ENCODE measurements at places on chromosomes 4 and X.
A peak's percentile ranks its signal among the peaks of the same experiment; 100 is the strongest.

- peak; percentile 34 for DNase-seq
These were observed 55.1 kb downstream of the PPP3CA start for GRCh38 chr4:101292214-101292613.

DNA sequence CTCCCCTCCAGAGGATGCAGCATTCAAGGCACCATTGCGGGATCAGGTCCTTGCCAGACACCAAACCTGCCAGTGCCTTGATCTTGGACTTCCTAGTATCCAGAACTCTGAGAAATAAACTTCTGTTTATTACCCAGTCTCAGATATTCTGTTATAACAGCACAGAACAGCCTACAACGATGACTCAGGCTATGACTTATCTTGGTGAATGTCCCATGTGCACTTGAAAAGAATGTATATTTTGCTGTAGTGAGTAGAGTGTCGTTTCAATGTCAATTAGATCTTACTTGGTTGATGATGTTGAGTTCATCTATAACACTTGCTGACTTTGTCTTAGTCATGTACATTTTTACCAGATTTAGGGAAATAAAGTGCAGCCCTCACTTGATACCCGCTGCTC lies 34.5 kb upstream of the PGRMC1 start:
- no peak for DNase-seq

DNA sequence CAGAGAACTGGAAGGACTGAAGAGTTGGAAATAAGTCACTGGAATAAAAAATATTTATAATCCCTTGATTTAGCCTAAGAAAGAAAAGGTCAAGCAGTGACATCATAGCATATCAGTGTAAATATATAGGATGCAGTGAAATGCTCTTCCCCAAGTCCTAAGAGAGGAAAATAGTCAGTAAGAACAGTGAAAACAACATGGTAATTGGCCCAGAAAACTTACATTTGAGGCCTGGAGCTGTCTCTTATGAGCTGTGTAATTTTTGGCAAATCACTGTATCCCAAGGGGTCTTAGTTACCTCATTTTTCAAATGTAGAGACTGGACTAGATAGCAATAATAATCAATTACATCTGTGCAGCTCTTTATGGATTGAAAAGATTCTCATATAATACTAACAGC lies 255.7 kb upstream of the AR start:
- DNase-seq = no peak

DNA sequence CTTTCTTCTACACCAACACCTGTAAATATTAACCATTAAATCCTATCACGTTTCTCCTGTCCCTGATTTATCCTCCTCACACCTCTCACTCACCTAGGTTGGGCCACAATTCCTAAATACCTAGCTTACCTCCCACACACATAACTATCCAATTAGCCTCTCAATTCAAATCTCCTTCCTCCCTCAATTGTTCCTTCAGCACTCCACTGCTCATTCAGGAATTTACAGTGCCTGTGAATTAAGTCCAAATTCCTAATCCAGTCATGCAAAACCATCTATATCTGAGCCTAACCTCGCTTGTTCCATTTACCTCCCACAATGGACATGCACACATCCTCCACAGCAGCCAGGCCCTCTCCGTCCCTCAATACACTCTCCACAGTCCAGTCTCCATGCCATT lies 17.5 kb downstream of the ANXA5 start:
- no peak for DNase-seq

DNA sequence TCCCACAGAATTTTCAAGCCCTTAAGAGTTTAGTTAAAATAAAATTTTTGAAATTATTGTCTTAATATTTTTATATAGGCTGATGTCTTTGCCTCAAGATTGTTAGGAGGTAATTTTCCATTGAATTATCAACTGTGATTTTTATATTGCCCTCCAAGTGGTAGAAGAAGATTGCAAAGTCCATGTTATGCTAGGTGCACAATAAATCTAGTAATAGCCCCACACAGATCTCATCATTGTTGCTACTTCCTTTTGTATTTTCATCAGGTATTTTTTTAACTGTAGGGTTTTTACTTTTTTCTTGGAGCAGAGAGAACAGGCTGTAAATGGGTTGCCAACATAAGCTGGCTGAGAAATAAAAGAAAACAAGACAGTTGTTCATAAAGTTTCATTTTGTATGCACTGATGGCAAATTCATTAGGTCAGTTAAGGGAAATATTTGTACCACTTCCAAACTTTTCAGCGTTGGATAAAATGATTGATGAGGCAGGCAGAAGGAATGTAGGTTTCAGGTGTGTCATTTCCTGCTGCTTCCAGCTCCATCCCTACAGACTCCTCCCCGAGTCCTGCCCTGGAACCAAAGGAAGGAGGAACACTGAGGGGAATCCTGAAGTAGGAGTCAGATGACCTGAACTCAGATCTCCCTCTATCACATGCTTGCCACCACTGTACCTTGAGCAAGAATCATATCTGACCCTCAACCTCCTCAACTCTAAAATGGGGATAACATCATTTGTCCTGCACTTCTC lies 105.5 kb downstream of the PRRG1 start:
- DNase-seq = no peak

- no peak for DNase-seq
These were observed 31.1 kb upstream of the SPANXB1 start for GRCh38 chrX:140971099-140971795.

DNA sequence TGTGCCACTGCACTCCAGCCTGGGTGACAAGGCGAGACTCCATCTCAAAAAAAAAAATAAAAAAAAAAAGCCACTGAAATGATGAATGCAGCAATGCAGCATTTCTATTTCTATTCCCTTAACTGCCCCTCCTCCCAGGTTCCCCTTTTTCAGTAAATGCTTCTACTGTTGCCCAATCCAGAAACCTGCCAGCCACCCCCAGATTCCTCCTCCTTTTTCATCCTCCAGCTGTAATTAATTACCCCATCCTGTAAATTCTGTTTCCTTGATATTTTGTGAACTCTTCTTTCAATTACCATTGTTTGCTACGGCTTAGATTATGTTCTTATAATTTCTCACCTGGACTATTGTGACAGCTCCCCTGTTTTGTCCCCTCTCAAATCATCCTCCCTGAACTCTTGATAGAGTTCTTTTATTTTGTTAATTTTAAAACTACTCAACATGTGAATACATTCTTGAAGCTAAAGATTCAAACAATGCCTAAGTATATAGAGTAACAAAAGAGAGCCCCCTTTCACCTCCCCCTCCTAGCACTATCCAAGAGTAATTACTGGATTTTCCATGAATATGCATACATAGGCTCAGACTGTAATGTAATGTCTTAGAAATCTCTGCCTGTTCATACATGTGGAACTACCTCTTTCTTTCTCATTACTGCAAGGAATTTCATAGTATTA lies 140.6 kb upstream of the GPC4 start:
- DNase-seq = no peak

DNA sequence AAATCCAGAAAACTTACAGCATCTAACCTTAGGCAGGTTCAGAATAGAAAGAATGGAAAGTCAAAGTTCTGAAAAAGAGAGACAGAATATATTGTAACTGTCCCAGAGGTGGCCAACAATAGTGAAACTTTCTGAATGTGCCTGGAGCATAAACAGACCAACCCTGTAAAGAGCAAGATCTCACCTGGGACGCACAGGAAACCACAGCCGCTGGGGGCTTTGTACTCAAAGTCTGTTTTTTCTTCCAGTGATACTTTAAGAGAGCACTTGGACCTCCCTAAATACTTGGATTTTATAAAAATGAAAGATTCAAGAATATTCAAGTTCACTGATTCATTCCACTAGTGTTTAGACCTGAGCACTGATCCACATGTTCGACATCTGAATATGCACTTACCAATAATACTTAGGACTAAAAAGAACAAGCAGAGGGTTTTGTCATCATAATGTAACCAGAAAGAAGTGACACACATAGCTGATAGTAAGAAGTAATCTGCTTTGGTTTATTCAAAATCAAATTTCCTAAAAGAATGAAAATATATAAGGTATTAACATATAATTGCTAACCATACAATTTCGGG lies 35.3 kb downstream of the ARAP2 start:
- DNase-seq = no peak

GRCh38 chr4:88029556-88029955 lies 22.1 kb downstream of the PKD2 start:
- no peak for DNase-seq

- DNase-seq = no peak
These were observed 50.3 kb downstream of the WDFY3 start for GRCh38 chr4:84916227-84916626.

- DNase-seq = no peak
These were observed 226.8 kb upstream of the LNX1 start for GRCh38 chr4:53818104-53818503.

DNA sequence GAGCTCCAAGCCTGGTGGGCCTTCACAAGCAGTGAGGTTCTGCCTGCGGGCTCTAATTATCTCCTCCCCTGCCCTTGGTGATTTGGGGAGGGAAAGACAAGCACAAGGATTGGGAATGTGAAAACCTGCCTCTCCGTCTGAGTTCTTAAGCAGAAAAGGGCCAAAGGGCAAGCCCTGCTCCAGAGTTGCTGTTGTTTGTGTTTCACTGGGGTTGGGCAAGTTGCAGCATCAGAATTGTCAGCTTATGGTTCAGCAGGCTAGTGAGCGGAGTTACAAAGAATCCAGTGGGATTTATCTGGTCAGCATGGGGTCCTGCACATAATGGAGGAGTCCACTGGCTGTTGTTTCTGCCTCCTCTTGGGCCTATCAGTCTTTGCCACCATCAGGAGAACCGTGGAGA lies 60.5 kb downstream of the NHS start:
- no peak for DNase-seq

GRCh38 chrX:65642914-65643491 lies 24.5 kb upstream of the MSN start:
- DNase-seq = peak; percentile 17

DNA sequence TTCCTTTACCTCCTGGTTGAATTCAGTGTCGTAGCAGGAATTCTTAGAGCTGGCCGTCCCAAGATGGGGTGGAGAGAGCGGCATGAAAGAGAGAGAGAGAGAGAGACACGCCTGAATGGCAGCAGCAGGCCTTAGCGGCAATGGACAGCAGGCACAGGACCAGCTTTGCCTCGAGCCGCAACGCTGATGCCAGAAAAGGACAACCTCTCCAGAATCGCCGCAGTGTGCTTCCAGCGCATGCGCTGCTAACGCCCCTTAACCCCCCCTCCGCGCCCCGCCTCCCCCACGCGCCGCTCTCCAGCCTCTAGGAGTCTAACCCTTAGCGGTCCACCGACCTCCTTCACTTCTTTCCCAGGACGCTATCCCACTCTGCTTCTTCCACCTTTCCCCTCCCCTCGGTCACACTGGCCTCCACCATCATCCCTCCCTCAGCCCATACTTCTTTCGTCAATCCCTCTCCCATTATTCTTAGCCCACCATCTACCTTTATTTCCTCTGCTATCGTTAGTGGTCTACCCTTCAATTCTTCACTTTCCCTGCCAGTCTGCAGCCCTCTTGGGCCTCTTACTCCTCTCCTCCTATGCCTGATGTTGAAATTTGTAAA lies 10.5 kb upstream of the ZCCHC13 start:
- DNase-seq = peak; percentile 77

DNA sequence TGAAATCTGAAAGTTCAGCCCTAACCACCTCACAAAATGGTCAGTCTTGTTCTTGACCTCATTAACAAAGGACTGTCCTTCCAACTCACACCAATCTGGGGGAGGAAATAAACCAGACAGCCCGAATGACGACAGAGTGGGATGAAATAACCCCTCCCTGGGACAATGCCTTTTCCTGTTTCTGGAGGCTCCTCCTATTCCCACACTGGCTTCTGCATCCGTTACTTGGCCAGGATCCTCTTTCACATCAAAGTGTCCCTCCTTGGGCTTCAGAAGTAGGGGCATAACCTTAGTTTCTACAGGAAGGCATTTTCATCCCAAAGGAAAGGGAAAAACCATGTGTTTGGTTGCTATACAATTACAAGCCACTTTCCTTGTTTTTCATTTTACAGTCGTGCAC lies 59.8 kb upstream of the RPL34 start:
- DNase-seq = no peak

DNA sequence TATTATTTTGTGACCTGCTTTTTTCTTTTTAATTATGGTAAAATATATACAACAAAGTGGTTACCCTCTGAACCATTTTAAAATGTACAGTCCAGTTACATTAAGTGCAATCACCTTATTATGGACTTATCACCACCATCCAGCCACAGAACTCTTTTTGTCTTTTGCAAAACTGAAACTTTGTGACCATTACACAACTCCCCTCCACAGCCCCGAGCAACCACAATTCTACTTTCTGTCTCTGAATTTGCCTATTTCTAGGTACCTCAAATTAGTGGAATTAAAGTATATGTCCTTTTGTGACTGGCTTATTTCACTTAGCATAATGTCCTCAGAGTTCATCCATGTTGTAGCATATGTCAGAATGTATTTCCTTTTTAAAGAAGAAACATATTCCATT lies 39.3 kb upstream of the WWC2 start:
- DNase-seq = no peak

DNA sequence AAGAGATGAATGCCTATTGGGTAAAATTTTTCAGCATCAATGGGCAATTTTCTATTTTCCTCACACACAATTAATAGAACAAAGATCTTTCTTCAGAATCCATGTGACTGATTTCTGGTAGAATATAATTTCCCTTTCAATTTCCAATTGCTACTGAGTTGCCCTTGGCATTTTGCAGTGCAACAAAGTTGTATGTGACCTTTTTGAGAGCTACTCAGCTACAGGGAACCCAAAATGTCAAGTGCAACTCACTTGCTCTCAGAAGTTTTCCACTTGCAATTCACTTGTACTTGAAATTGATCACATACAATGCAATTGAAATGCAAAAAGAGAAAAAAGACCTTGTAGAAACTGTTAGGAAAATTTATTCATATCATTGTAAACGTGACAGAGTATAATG lies 245.5 kb downstream of the BANK1 start:
- DNase-seq = no peak

DNA sequence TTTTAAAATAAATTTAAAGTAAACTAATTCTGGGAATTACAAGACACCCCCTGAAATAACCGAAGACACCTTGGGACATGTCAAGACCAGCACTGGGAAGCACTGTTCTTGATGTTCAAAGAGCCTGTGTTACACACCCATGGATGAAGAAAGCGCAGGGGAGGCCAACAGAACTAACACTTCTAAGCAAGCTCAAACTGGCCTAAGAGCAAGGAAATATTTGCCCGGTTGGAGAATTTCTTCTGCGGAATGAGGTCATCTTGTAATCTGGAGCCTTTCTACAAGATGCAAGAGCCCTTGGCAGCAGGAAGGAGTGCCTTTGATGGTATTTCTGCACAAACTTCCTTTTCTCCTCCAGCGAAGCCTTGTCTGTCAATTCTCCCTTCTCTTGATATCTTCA lies 9.3 kb upstream of the EFHC2 start:
- no peak for DNase-seq

- DNase-seq = no peak
These were observed 112.8 kb upstream of the DKK2 start for GRCh38 chr4:107148904-107149303.

DNA sequence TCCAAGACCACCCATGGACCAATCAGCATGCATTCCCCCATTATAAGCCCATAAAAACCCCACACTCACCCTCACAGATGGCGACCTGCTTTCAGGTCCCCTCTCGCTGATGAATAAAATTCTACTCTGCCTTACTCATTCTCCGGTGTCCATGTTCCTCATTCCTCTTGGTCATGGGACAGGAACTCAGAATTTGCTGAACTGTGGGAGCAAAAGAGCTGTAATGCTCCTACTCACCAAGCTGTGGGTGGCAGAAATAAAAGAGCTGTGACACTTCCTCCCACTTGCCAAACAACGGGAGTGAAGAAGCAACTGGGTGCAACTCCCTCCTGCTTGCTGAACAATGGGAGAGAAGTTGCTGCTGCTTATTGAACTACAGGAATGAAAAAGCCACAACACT lies 168.5 kb upstream of the PCDH18 start:
- DNase-seq = no peak
